ENCODE measurements at places on chromosomes 6 and 20. TPM values are rescaled to one million over a fixed set of nuclear protein-coding genes. Genes with fewer than 3 reads are reported as not detected.

DNA sequence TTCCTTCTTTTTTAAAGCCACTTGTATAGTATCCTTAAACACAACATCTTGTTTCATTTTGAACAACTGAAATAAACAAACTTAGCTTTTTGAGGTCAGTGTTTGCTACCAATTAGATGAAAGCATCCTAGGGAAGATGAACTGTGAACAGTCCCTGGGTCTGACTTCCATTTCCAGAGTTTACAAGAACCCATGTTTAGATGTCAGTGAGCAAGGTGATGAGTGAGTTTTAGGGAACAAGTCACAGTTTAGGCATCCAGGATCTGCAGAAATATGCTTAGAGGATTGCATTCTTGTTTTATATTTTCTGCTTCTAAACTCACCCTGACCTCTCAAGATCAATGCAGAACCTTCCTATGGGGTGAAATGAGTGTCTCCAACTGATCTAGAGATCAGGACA, 3.0 kb downstream of the ZC2HC1B start:
- H3K27ac ChIP-seq = no peak overlapping the region
- no peaks in the 10 kb centered on the region for H3K36me3 ChIP-seq
- no peaks in the 10 kb centered on the region for H3K4me1 ChIP-seq
- DNase-seq = no peak
- H3K4me3 ChIP-seq = no peak overlapping the region

DNA sequence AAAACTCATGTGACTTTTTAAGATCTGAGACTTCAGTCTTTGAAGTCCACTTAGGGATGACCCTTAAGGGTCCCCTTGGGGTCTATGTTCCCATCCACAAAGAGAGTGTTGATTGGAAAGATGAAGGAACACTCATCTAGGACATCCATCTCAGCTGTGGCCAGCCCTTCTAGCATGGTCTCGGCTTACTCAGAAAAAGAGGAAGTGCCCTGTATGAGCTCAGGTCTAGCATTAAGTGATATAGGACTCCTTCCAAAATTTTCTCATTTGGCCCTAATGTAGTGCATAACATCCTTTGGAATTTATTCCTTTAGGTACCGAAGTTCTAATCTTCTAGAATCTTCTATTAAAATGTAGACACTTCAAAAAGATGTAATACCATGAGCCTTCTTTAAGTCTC, 77.4 kb downstream of the NDUFAF5 start:
- no peaks in the 10 kb centered on the region for H3K36me3 ChIP-seq
- H3K4me1 ChIP-seq = no peaks in the 10 kb centered on the region
- no peak overlapping the region for H3K27ac ChIP-seq
- H3K4me3 ChIP-seq = no peak overlapping the region
- no peaks in the 10 kb centered on the region for H3K27me3 ChIP-seq

MAS1 gene
- total RNA-seq = not detected

RTF2 gene
- 27.3 TPM for total RNA-seq

DNA sequence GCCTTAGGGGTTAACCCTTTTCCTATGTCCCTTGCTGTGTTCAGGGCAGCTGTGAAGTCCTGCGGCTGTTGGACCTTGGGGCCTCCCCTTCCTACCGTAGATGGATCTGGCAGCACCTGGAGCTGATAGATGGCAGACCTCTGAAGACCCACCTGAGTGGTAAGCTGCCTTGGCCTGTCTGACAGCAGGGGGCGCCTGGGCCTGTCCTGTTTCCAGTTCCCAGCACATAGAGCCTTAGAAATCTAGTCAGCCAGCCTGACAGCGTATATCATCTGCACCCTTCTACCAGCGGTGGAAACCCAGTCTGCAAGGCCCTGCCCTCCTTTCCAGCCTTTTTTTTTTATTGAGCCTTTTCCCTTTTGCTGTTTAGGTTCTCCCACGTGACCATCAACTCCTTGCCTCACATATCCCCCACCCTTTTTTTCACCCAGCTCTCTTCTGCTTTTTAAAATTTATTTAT, 26.6 kb downstream of the CNBD2 start:
- no peaks in the 10 kb centered on the region for H3K4me1 ChIP-seq
- no peaks in the 10 kb centered on the region for H3K27me3 ChIP-seq
- no peaks in the 10 kb centered on the region for H3K36me3 ChIP-seq
- H3K27ac ChIP-seq = no peak overlapping the region

DNA sequence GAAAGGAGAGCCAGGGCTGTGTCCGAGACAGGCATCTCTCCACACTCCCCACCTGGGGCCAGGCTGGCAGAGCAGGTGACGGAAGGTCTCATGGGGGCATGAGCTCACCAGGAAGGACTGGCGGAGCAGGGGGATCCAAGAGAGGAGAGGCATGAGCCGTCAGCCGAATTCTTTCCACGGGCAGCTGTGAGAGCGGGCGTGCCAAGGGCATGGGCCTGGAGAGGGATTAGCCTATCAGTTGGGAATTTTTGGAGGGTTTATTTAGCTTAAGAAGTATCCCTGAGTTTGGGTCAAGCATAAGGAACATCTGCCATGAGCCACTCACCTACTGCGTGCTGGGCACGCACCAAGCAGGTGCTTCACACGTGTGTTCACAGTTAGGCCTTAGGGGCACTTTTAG, 60.2 kb upstream of the ZNFX1 start:
- H3K36me3 ChIP-seq = no peaks in the 10 kb centered on the region
- peaks cover 3% of the 10 kb centered on the region for H3K27me3 ChIP-seq
- no peak overlapping the region for H3K4me3 ChIP-seq
- no peak overlapping the region for H3K27ac ChIP-seq
- no peaks in the 10 kb centered on the region for H3K4me1 ChIP-seq

GRCh38 chr6:44967481-44967880, 360.6 kb upstream of the RUNX2 start:
- no peak overlapping the region for H3K27ac ChIP-seq
- H3K4me3 ChIP-seq = no peak overlapping the region
- no peaks in the 10 kb centered on the region for H3K4me1 ChIP-seq
- H3K27me3 ChIP-seq = no peaks in the 10 kb centered on the region

PRR18 gene
- total RNA-seq = 0.28 TPM

DNA sequence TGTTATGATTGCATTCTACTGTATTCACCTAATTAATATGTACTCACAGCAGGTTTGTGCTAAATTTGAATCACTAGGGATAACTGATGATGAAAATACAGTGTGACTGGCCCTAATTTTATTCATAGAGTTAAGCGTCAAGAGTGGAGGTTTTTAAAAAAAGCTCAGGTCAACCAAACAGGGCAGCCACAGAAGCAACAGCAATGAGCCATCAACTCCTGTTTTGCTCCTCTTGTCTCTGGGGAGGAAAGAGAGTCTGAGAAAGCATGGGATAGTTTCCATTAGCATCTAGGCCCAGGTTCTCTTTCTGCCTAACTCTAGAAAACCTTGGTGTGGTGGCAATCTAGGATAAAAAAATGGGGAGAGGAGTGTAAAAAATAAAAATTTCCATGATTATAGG, 122.1 kb downstream of the OGFRL1 start:
- no peak for DNase-seq
- H3K27me3 ChIP-seq = no peaks in the 10 kb centered on the region
- no peak overlapping the region for H3K27ac ChIP-seq
- H3K36me3 ChIP-seq = peaks cover 5% of the 10 kb centered on the region
- H3K4me3 ChIP-seq = no peak overlapping the region
- peaks cover 36% of the 10 kb centered on the region for H3K4me1 ChIP-seq

DNA sequence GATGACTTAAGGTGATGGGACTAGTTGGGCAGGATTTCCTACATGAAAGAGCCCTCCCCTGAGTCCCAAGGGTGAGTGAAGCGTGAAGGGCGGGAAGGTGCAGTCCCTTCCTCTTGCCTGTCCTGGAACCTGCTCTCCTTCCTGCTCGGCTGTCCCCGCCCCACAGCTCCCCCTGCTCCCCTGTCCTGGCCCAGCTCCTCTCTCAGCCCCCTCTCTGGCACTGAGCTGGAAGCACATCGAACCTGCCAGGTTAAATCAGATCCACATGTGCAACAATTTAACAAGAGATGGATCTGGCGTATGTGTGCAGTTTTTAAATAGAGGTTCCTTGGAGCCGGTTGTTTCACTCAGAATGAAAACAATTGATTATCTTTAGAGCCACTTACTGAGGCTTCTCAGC, 95.0 kb downstream of the LRFN2 start:
- H3K27ac ChIP-seq = no peak overlapping the region
- H3K27me3 ChIP-seq = no peaks in the 10 kb centered on the region
- H3K4me1 ChIP-seq = no peaks in the 10 kb centered on the region
- no peak for DNase-seq
- no peak overlapping the region for H3K4me3 ChIP-seq
- no peaks in the 10 kb centered on the region for H3K36me3 ChIP-seq

DNA sequence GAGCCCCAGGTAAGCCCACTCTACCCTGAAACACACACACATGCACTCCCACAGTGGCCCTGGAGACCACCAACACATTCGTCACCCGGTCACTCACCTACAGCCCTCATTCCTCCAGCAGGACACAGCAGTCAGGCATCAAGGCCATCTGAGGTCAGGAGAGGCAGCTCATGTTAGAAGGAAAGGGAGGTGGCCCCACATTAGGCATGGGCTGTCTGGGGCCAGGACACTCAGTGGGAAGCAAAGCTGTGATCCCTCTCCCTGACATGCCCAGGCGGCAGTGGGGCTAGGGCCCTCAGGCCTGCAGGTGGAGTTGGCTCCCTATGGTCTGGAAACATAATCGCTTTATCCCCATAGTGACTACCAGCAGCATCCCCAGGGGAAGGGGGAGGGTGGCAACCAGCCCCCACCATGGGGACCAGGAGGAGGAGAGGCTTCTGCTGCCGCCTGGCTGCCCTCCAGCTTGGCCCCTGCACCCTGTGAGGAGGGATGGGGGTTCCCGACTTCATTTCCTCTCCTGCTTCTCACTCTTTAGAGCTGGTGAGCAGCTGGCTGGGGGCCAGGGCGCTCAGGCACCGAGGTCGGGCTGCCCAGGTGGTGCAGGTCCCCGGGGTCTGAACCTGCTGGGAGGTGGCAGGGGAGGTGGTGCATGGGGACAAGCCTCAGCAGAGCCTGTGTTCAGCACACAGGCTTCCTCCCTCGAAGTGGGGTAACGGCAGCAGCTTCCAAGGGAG, 76.6 kb upstream of the CST7 start:
- no peaks in the 10 kb centered on the region for H3K4me1 ChIP-seq
- no peaks in the 10 kb centered on the region for H3K27me3 ChIP-seq
- no peaks in the 10 kb centered on the region for H3K36me3 ChIP-seq
- no peak for DNase-seq

DNA sequence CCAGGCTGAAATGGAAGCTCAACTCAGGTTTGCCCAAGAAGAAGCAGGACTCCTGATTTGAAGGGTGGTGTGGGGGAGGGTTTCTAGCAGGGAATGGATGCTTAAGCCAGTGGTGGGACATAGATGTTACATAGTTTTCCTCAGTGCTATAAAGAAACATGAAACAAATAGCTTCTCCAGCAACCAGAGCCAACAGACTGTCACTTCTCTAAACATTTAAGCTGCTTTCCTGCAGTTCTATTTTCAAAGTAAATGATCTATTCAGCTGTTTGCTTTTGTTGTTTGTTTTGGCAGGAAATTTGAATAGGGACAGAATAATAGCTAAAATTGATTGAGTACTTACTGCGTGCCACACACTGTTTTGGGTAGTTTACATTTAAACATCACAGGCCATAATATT, 169.0 kb downstream of the UST start:
- H3K4me3 ChIP-seq = no peak overlapping the region
- no peak for DNase-seq
- H3K27ac ChIP-seq = no peak overlapping the region
- no peaks in the 10 kb centered on the region for H3K36me3 ChIP-seq
- no peaks in the 10 kb centered on the region for H3K27me3 ChIP-seq
- peaks cover 7% of the 10 kb centered on the region for H3K4me1 ChIP-seq

GRCh38 chr20:11651138-11651537, 266.6 kb upstream of the BTBD3 start:
- no peak overlapping the region for H3K4me3 ChIP-seq
- H3K36me3 ChIP-seq = no peaks in the 10 kb centered on the region
- no peaks in the 10 kb centered on the region for H3K27me3 ChIP-seq
- no peak for DNase-seq
- H3K27ac ChIP-seq = no peak overlapping the region

DNA sequence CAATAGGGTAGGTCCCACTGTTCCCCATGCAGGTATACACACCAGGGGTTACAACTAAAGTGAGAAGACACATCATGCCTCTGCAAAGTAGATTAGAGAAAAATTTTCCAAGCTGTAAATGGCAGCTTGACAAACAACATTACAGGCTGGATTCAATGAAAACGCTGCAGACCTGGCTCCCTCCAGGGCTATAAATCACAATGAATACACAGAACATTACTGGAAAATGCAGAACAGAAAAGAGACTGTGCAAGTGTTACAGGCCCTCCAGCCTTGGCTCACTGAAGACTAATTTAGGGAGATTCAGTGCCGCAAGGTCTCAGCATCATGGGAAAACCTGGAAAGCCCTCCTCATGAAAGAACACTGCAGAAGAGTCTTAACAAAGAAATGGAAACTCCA, 207.8 kb downstream of the KHDC1L start:
- H3K27ac ChIP-seq = no peak overlapping the region
- no peak for DNase-seq
- H3K4me1 ChIP-seq = no peaks in the 10 kb centered on the region
- no peaks in the 10 kb centered on the region for H3K36me3 ChIP-seq

- no peaks in the 10 kb centered on the region for H3K4me1 ChIP-seq
- H3K27ac ChIP-seq = no peak overlapping the region
- H3K27me3 ChIP-seq = no peaks in the 10 kb centered on the region
- no peak overlapping the region for H3K4me3 ChIP-seq
- H3K36me3 ChIP-seq = no peaks in the 10 kb centered on the region
Observed at GRCh38 chr6:109429496-109429895, 10.9 kb downstream of the PPIL6 start.

GRCh38 chr6:38326837-38327236, 312.9 kb downstream of the BTBD9 start:
- no peaks in the 10 kb centered on the region for H3K27me3 ChIP-seq
- H3K4me3 ChIP-seq = no peak overlapping the region
- DNase-seq = no peak
- H3K4me1 ChIP-seq = no peaks in the 10 kb centered on the region
- H3K27ac ChIP-seq = no peak overlapping the region

SPATA25 gene
- 0.83 TPM for total RNA-seq

TMEM200A gene
- total RNA-seq = 2.0 TPM

ACSS1 gene
- total RNA-seq = 37.5 TPM

- no peak for DNase-seq
- no peaks in the 10 kb centered on the region for H3K36me3 ChIP-seq
- no peaks in the 10 kb centered on the region for H3K4me1 ChIP-seq
Observed at GRCh38 chr20:3738111-3739053, 5.9 kb downstream of the HSPA12B start.

HAO1 gene
- not detected for total RNA-seq

DNA sequence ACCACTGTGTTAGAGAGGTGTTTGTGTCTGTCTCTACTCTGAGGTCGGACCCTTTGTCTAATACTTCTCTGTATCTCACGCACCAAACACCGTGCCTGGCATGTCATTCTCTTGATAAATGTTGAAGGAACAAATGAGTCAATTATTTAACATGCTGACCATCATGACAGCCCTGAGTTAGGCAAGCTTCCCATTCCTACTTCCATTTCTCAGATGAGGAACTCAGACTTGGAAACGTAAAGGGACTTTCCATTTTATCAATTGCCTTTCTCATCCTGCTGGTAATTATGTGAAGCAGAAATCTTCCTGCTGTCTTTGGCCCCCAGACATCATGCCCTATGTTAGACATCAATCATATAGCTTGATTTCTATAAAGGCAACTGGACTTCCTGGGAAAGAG, 227.0 kb upstream of the ECI2 start:
- no peak for DNase-seq
- H3K4me1 ChIP-seq = peaks cover 3% of the 10 kb centered on the region
- H3K27ac ChIP-seq = no peak overlapping the region
- no peaks in the 10 kb centered on the region for H3K27me3 ChIP-seq
- H3K36me3 ChIP-seq = no peaks in the 10 kb centered on the region
- H3K4me3 ChIP-seq = no peak overlapping the region

- no peaks in the 10 kb centered on the region for H3K36me3 ChIP-seq
- H3K4me1 ChIP-seq = no peaks in the 10 kb centered on the region
Observed at GRCh38 chr20:23497536-23497935, 6.6 kb downstream of the CST8 start.

JPH2 gene
- total RNA-seq = 0.37 TPM

All from pancreas (tissue), 10 donors.